ENCODE measurements at places on chromosomes 1 and 21. TPM values are rescaled to one million over a fixed set of nuclear protein-coding genes. Genes with fewer than 3 reads are reported as not detected.

The DDR2 gene
- total RNA-seq, result 7.8 TPM

The STK40 gene
- total RNA-seq, result 25.2 TPM

GRCh38 chr1:95311014-95311413 is 77.0 kb downstream of the RWDD3 start:
- DNase-seq, result no peak

GRCh38 chr1:239912471-239912870 is 179.2 kb upstream of the FMN2 start:
- no peak for DNase-seq

- DNase-seq, result no peak
Observed at GRCh38 chr21:26212220-26212619, 41.6 kb upstream of the APP start.

DNA sequence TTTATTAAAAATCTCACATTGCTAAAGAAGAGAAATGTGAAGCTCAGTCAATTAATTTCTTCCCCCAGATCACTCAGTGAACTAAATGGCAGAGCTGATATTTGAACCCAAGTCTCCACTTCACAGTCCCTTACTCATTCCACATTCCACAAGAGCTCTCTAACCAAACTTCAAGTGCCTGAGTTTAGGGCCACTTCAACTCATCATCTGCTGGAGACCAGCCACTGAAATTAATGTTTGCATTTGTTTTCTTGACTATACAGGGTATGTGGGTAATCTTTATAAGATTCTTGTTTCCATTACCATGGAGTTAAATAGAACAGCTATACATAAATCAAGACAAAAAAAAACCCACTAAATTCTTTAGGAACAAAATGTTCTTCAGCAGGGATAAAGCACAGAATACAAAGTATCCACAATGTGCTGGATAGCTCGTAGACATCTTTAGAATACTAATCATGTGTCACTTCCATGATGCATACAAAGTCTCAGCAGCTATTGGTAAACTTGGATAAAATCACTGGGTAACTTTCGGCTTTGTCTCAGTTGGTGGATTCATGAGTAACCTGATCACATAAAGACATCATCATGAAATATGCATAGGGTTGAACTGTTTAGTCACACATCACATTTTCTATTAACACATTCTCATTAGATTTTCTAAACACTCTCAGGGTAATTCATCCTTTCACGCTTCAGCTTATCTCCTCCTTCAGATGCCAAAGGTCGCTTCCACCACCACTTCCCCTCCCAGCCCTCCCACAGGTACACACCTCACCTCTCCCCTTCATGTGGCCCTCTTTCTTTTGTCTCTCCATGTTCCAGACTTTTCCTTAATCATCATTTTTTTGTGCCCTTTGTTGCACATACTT is 89.8 kb downstream of the LRRC53 start:
- DNase-seq, result no peak

Data from body of pancreas (tissue), 4 donors.